Astrocyte (in vitro differentiated cells and primary cell): ENCODE measurements at places on chromosomes 3 and 15.

GRCh38 chr15:62758126-62758951 lies 284.2 kb upstream of the TPM1 start:
- H3K4me3 ChIP-seq = no peak overlapping the region
- H3K27ac ChIP-seq = peak overlapping the region; percentile 75
- H3K27me3 ChIP-seq = no peaks in the 10 kb centered on the region
- no peaks in the 10 kb centered on the region for H3K36me3 ChIP-seq
- H3K4me1 ChIP-seq = peaks cover 31% of the 10 kb centered on the region

DNA sequence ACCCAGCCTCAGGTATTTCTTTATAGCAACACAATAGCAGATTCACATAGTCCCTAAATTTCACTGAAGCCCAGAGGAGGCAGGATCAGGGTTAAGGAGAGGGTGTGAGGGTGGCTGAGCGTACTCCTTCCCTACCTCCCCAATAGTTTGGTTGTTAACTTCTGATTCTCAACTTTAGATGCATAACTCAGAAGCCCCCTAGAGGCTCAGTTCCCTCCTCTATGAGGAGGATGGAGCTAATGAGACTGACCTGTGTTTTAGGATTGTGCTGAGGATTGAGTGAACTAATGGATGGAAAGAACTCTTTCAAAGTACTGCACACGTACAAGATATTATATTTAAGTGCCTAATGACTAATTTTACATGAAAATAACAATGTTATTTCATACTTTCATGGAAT lies 249.3 kb upstream of the SOX14 start:
- DNase-seq = no peak
- H3K4me1 ChIP-seq = no peaks in the 10 kb centered on the region
- no peaks in the 10 kb centered on the region for H3K27me3 ChIP-seq
- no peak overlapping the region for H3K4me3 ChIP-seq
- H3K36me3 ChIP-seq = no peaks in the 10 kb centered on the region

DNA sequence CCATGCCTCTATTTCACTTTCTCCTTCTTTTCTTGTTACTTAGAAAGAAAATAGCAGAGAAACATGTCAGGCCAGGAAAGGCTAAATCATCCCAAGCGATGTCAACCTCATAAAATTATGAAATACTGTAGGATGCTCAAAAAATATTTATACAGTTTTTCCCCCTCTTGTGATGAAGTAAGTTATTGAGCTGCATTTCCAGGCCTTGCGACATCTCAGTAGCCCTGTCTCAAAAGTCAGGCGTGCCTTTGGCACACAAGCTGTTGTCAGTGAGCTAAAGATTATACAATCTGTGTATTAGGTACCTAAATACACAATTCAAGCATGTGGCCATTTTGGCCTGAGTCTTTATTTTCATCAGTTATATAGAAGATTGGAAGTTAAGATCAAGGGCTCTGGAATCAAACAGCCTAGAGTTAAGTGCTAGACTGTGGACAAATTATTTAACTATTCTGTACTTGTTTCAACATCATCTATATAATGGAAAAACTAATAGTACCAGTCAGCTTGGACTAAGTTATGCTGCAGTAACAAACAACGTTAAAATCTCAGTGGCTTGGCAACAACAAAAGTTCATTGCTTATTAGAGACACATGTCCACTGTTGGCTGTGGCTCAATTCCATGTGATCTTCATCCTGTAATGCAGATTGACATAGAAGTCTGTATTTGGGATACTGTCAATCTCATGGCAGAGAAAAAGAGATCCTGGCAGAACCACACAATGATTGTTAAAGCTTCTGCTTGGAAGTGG lies 406.4 kb upstream of the PROK2 start:
- H3K36me3 ChIP-seq = no peaks in the 10 kb centered on the region
- peaks cover 6% of the 10 kb centered on the region for H3K4me1 ChIP-seq
- no peaks in the 10 kb centered on the region for H3K27me3 ChIP-seq
- no peak for DNase-seq

- H3K27ac ChIP-seq = no peak overlapping the region
- H3K4me3 ChIP-seq = no peak overlapping the region
- no peaks in the 10 kb centered on the region for H3K36me3 ChIP-seq
- no peak for DNase-seq
These were observed 37.0 kb downstream of the MUC20 start for GRCh38 chr3:195757827-195758226.

DNA sequence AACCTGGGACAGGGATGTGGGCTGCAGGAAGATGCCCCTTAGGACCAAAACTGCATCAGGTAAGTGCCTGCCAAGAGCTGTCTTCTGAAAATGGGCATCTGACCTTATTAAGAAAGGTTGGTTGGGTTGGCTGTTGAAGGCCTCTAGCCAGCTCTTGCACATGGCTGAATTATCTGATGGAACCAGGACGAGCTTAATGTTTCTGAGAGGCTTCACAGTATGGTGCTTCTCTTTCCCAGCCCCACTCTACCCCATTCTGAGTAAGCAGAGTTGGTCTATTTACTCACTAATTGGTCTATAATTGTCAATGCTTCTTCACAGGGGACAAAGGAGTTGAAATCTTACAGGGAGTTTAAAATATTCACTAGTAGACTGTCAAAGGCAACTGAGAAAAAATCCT lies 48.4 kb downstream of the DTWD1 start:
- H3K4me3 ChIP-seq = no peak overlapping the region
- peaks cover 3% of the 10 kb centered on the region for H3K4me1 ChIP-seq
- DNase-seq = no peak
- H3K27ac ChIP-seq = no peak overlapping the region

GRCh38 chr3:186004671-186005070 lies 66.9 kb upstream of the TRA2B start:
- no peaks in the 10 kb centered on the region for H3K4me1 ChIP-seq
- H3K27ac ChIP-seq = no peak overlapping the region
- H3K27me3 ChIP-seq = no peaks in the 10 kb centered on the region
- no peak for DNase-seq

GRCh38 chr3:53027254-53027844 lies 18.5 kb downstream of the SFMBT1 start:
- no peak overlapping the region for H3K4me3 ChIP-seq
- no peaks in the 10 kb centered on the region for H3K36me3 ChIP-seq
- H3K27ac ChIP-seq = no peak overlapping the region
- no peaks in the 10 kb centered on the region for H3K27me3 ChIP-seq

GRCh38 chr3:24344784-24345439 lies 149.7 kb downstream of the THRB start:
- peak; percentile 59 for DNase-seq
- no peaks in the 10 kb centered on the region for H3K36me3 ChIP-seq

DNA sequence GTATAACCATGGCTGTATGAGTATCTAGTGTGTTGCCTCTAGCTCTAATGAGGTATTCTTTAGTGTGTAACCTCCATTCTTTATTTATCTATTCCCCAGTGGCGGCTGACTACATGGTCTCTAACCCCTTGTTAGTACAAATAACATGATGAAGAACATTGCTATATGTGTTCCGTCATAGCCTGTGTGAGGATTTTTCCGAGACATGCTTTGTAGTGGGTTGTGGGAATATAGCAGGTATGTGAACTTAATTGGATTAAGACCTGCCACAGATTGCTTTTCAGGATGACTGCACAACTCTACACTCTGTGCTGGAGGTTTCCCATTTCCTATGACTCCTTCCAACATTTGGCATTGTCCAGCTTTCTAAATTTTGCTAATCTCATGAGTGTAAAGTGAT lies 563.4 kb downstream of the ROBO1 start:
- DNase-seq = peak; percentile 29

- DNase-seq = no peak
- H3K4me1 ChIP-seq = no peaks in the 10 kb centered on the region
- no peak overlapping the region for H3K27ac ChIP-seq
- no peaks in the 10 kb centered on the region for H3K36me3 ChIP-seq
- H3K4me3 ChIP-seq = no peak overlapping the region
These were observed 851.7 kb downstream of the PDCD6IP start for GRCh38 chr3:34650131-34650530.

GRCh38 chr3:72346526-72346926 lies 501.7 kb downstream of the SHQ1 start:
- peak overlapping the region; percentile 67 for H3K27ac ChIP-seq
- H3K4me3 ChIP-seq = no peak overlapping the region
- peaks cover 50% of the 10 kb centered on the region for H3K4me1 ChIP-seq
- H3K27me3 ChIP-seq = no peaks in the 10 kb centered on the region
- peak; percentile 99 for DNase-seq

DNA sequence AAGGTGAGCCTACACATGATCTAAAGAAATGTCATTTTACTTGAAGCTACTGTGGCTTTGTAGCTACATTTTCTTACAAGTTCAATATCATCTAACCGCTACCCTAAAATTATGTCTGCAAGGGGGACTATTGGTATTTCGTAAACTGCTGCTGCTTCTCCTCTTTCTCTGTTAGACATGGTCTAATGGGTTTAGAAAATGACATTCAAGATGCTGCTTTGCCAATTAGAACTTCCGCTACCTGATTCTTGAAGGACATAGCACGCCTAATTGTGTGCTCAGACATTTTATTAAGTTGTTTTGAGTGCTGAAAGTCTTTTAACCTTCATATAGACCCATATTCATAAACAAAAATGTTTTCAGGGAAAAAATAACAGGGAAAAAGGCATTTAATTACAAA lies 283.7 kb upstream of the ICE2 start:
- H3K27me3 ChIP-seq = no peaks in the 10 kb centered on the region
- H3K4me3 ChIP-seq = no peak overlapping the region
- H3K27ac ChIP-seq = no peak overlapping the region
- peaks cover 30% of the 10 kb centered on the region for H3K4me1 ChIP-seq
